Hematopoietic multipotent progenitor cell treated with erythropoietin and hydrocortisone succinate and interleukin-3 and kit ligand, for 4 days (in vitro differentiated cells): ENCODE measurements at places on chromosomes 7 and 10.

DNA sequence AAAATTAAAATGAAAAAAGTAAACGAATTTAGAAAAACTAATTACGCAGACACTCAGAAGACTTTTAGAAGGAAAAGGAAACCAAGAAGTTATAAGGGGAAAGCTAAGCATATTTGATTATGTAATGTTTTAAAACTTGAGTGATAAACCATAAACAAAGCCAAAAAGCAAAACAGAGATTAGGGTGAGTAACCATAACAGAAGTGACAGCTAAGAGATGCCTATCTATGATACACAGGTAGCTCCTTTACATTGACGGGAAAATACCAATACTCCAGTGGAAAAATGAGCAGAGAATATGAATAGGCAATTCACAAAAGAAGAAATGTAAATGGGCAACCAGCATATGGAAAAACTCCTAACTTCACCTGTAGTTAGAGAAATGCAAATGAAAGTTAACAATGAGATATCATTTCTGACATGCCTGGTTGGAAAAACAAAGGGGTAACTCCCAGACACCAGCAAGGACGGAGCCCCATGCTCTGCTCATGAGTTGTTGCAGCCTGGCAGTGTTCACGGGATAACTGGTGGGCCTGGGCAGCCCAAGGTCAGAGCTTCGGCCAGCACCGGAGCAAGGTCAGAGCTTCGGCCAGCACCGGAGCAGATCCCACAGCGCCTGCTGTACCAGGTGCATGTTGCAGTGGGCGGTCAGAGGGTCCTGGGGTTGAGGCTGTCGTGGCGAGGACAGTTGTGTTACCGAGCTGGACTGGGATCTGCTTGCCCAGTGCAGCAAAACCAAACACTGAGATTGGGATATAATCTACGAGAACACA is 58.9 kb downstream of the ALOX5 start:
- DNase-seq = no peak

DNA sequence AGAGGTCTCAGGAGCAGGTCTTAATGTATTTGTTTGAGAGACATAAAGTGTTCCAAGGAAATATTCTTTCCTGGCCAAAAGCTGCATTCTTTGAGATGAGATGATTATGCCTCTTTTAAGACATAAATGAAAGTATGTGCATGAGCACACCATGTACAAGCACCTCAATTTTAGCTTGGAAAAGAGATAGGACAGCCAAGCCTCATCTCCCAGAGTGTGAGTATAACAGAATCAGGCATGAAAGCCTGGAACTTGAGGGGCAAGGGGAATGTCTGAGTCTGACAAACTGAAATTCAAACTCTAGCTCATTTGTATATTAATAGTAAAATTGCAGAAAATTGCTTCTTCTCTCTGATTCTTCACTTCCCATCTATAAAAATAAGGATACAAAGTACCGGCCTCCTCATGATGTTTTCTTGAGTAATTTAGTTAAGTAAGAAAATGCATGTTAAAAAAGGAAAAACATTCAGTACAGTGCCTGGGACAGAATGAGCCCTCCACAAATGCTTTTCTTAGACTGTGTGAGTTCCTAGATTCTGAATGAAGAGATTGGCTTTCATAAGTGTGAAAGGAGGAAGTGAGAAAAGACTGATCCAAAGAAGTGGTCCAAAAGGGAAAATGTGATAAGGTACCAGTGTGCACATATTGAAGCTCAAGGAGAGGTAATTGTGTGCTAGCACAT is 1260.9 kb upstream of the SORCS1 start:
- DNase-seq = no peak

GRCh38 chr7:94514140-94514889 is 4.7 kb downstream of the CASD1 start:
- DNase-seq = peak; percentile 50

DNA sequence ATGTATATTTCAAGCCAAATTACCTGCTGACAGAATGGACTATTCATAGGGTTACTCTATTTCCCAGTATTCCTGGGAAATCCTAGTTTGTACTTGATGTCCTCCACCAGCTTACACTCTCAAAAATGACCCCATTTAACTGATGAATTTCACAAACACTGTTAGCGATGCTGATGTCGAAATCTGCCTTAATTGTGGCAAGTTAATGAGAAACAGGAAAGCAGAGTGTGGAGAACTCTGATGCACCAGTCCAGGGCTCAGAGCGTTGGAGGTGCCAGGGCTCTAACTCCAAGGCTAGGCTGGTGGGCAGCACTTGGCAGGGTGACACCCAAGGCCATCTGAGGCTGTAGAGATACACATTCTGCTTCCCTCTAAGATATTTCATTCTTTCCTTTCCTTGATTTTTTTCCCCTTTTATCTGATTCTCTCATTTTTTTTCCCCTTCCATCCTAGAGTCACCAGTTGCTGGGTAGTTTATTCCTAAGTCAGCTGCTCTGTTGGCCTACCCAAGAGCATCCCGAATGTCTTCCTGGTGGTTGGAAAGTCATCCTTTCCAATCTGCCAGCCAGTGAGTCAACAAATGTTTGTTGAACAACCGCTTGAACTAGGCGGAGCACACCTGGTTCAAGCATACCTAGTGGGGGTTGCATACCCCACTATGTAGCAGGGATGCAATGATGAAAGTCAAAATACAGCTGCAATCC is 525.0 kb upstream of the NRP1 start:
- DNase-seq = no peak

GRCh38 chr10:80878330-80878729 is 340.6 kb downstream of the SH2D4B start:
- no peak for DNase-seq

- DNase-seq = no peak
Measured at GRCh38 chr10:26197248-26197647, 19.3 kb upstream of the GAD2 start.

DNA sequence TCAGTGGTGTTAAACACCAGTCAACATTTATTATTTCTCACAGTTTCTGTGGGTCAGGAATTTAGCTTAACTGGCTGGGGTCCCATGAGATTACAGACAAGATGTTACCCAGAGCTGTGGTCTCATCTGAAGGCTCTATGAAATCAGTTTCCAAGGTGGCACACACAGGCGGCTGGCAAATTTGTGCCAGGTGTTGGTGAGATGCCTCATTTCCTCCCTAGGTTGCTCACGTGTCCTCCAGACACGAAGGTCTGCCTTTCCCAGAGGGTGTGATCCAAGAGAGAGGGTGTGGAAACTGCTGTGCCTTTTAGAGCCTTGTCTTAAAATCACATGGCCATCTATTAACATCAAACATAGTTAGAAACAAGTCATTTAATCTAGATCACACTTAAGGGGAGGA is 209.0 kb downstream of the JCAD start:
- no peak for DNase-seq

DNA sequence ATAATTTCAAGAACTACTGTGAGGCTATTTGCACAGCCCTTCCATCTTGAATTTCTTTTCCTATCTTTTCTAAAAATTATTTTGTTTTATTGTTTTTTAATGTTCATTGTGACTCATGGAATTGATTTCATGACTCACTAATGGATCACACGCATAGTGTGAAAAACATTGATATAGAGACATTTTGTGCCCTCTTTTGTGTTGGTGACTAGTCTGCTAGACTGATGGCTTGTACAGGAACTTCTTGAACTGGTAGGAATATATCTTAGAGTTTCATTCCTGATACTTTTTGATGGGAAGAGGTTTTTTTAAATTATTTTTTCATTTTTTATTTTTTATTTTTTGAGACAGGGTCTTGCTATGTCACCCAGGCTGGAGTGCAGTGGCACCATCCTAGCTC is 12.6 kb upstream of the NOC3L start:
- no peak for DNase-seq

DNA sequence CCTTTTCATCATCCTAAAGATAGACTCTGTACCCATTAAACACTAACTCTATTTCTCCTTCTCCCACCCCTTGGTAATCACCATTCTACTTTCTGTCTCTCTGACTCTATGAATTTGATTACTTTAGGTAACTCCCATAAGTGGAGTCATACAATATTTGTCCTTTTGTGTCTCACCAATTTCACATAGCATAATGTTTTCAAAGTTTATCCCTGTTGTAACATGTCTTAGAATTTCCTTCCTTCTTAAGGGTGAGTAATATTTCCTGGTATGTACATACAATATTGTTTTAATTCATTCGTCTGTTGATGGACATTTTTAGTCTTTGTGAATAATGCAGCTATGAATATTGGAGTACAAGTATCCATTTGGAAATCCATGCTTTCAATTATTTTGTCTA is 50.9 kb upstream of the CDCA7L start:
- no peak for DNase-seq

DNA sequence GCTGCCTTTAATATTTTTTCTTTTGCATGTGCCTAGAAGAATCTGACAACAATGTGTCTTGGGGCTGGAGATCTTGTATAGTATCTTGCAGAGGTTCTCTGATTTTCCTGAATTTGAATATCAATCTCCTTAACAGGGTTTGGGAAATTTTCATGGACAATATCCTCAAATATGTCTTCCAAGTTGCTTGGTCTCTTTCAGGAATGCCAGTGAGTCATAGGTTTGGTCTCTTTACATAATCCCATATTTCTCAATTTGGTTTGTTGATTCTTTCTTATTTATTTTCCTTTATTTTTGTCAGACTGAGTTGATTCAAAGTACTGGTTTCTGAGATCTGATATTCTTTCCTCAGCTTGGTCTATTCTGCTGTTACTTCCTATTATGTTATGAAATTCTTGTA is 208.7 kb upstream of the GLI3 start:
- DNase-seq = no peak

DNA sequence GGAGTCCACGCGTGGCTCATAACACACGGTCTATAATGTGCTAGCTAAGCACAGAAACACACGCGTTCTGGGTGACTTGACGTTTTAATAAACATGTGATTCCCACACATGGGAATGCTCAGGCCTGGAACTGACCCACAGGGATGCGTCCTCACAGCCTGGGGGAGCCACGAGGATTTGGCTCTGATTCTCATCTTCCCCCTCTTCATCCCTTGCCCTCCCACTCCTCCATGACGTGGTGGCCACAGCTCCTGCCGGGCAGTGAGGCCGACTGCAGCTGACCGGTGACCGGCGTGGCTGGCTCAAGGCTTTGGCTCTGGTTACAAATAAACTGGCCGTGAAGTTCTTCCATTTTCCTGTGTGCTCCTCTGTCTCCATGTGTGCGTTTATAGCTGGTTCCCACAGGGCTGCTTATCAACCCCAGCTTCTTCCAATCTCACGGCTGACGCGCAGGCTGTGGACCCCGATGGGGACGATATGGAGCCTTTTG is 40.9 kb upstream of the KLF6 start:
- DNase-seq = no peak

GRCh38 chr10:61223576-61223975 is 229.6 kb downstream of the TMEM26 start:
- DNase-seq = no peak

GRCh38 chr10:36500266-36500665 is 625.1 kb upstream of the ANKRD30A start:
- no peak for DNase-seq

GRCh38 chr7:86785641-86786040 is 141.9 kb downstream of the GRM3 start:
- peak; percentile 3 for DNase-seq

DNA sequence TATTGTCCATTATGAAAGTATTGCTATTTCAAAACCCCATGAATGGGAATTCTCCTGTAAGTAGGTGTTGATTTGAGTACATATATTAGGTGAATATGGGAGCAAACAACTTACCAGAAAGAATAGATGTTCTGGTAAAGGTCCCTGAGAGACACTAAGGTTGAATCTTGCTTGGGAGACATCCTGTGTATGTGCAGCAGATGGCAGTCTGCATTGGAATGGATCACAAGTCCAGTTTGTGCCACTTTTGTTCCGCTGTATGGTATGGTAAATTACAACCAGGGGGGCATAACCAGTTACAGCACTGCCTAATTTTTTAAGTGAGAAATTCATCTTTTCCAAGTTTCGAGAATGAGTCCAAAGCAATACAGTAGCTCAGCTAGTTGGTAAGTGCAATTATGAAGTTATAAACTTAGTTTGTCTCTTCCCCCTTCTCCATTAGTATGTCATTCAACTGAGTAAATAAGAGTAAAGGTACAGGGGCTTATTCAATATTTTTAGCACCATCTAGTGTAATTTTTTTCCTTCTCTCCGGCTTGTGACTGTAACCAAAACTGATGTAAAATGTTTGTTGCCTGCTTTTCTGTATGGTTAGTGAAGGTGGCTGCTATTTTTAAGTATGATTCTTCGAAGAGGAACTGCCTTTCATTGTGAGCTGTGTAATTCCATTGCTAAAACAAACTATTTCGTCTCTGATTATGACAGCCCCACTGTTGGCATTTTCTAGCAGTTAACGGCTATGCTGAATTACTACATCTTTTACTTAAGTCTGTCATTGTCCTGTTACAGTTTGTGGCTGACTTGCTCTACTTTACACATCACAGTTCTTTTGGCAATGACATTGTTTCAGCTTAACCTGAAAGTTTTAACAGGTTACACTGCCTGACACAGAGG is 2.8 kb downstream of the MCU start:
- peak; percentile 77 for DNase-seq

DNA sequence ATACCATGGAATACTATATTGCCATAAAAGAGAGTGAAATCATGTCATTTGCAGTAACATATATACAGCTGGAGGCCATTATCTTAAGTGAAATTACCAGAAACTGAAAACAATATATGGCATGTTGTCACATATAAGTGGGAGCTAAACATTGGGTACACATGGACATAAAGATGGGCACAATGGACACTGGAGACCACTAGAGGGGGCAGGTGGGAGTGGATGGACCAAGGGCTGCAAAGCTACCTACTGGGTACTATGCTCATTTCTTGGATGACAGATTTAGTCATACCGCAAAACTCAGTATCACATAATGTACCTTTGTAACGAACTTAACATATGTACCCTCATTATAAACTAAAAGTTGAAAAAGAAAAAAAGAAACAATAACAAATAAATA is 1167.6 kb downstream of the NXPH1 start:
- DNase-seq = peak; percentile 37

DNA sequence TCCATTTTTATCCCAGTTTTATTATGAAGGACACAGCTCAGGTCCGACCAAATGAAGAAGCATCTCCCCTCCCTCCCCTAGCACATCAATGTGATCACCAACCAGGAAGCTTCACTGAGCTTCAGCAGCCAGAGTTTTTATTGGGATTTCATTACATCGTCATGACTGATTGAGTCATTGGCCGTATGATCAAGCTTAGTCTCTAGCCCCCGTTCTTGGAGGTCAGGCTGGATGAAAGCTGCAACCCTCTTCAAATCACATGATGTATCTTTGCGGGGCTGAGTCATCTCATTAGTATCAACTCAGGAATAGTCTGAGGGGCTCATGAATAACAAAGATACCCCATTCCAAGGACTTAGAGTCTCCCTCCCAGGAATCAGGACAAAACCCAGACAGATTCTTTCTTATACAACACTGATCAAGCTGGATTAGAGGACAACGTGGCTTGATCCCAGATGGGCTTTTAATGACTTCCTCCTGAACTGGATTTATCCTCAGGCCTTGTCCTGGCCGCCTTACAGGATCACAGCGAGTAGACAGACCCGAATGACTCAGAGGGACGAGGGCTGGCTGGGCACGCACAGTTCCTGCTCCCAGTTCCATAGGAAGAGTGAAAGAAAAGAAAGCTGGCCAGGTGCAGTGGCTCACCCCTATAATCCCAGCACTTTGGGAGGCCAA is 14.5 kb downstream of the LIMK1 start:
- DNase-seq = no peak

GRCh38 chr10:131743190-131744151 is 157.3 kb upstream of the PPP2R2D start:
- DNase-seq = peak; percentile 55

- DNase-seq = no peak
Measured at GRCh38 chr10:70980687-70981086, 92.3 kb upstream of the PCBD1 start.

- no peak for DNase-seq
Measured at GRCh38 chr7:120806669-120807068, 51.3 kb downstream of the TSPAN12 start.

- no peak for DNase-seq
Measured at GRCh38 chr7:1218541-1219165, 14.0 kb upstream of the UNCX start.
